ENCODE measurements at places on chromosomes 7 and 10.

GRCh38 chr10:35502692-35503091, 102.4 kb upstream of the GJD4 start:
- DNase-seq: no peak

- DNase-seq: no peak
These were observed 313.0 kb downstream of the WDR37 start for GRCh38 chr10:1369197-1369596.

GRCh38 chr10:113274176-113274829, 278.6 kb upstream of the HABP2 start:
- DNase-seq: no peak

- no peak for DNase-seq
These were observed 131.1 kb upstream of the PTPRZ1 start for GRCh38 chr7:121741896-121742295.

GRCh38 chr10:73812657-73813056, 1.3 kb upstream of the NDST2 start:
- DNase-seq: no peak

DNA sequence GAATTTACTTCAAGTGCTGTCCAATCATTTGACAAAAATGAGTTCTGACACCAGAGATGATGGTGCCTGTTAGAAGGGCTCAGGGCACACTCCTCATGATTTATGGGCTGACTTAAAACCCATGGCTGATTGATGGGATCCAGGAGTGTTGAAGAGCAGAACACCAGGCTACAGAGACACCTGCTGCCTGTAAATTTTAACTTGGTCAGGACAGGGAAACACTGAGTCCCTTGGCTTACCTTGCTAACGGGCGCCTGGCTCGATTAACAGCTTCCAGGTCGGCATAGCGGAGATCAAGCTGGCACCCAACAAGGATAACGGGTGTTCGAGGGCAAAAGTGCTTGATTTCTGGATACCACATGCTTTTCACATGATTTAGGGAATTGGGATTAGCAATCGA, 51.4 kb downstream of the RHOBTB1 start:
- no peak for DNase-seq

DNA sequence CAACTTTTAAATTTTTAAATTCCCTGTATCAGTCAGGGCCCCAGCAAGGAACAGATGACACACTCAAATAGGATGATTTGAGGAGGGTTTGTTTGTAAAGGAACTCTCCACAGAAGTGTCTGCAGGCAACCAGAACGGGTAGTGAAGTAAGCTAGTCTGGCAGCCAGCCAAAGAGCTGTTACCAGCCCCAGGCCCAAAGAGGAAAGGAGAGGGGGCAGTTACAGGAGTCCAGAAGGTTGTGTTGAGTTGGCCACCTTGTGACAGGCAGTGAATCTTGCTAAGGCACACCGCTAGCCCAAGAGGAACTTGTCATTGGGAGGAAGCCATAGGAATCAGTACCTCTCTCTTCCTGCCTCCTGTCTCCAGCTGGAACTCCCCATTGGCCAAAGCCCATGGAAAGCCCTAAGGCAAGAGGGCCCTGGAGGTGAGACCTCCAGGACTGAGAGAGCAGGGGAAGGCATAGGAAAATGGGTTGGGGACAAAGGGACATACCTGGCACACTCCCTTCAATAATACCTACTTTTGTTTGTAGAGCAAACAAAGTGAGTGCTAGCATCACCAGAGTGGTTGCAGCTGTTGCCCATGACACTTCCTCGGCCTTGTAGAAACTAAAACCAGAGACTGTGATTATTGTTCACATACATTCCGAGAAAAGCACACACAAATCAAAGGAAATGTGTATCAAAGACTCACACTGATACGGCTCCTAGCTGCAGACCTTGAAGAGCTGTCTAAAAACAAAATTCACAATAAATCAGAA, 25.4 kb upstream of the GATAD1 start:
- DNase-seq: no peak

GRCh38 chr10:13614530-13615332, 28.0 kb downstream of the PRPF18 start:
- DNase-seq: no peak

DNA sequence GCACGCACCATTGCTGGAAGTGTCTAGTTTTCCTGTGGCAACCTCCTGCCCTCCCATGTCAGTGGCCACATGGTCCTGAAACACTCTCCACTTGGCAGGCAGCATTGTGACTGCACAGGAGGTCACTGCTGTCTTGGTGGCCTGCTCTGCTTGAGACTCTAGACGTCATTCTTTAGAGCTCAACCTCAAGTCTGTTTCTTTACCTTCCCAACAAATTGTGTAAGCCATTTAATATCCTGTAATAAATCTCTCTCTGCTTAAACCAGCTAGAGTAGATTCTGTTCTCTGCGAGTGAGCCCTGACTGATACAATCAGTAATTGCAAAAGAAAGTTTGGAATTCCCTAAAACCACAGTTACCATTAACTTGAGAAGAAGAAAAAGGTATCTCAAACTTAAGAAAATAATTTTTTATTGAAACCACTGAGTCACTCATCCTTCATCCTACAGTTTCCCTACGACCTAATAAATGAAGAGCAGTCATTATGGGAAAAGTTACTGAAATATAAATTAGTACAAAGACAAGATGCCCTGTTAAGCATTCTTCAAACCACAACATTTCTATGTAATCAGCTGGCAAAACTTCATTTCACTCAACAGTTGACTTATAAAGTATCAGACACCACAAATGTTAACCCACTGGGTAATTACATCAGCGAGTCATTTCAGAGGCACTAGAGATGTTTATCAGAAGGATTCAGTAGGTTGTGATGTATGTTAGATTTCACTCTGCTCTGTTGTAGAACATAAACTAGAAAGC, 18.0 kb downstream of the SLC25A13 start:
- no peak for DNase-seq

GRCh38 chr10:75959912-75960311, 528.5 kb downstream of the LRMDA start:
- no peak for DNase-seq

All from SIG-M5 (cell line).